Kidney epithelial cell (primary cell): ENCODE measurements at places on chromosomes 3 and 15. TPM values are rescaled to one million over a fixed set of nuclear protein-coding genes. Genes with fewer than 3 reads are reported as not detected.

DNA sequence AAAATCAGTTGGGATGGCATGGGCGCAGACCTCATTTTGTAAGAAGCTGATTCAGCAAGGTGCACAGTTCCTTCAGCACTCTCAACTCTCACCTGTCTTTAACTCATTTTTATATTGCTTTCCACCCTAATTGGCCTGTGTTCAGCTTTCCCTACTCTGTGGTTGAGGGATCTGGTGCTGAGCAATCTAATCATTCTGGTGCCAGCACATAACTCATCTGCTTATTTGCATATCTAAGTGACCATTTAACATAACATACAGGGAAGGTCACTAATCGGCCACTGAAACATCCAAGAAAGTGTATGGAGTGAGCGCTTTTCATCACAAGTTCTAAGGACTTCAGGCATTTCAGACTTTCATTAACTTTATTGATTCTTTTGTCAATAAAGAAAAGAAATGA, 303.4 kb upstream of the ROPN1 start:
- DNase-seq: no peak

CPA3 gene
- total RNA-seq: not detected in 2 replicates

ZNF106 gene
- total RNA-seq: 30.9 and 32.5 TPM in 2 replicates

GRCh38 chr15:76071806-76072205, 12.0 kb downstream of the TMEM266 start:
- DNase-seq: no peak

ATP13A5 gene
- not detected in 2 replicates for total RNA-seq

- DNase-seq: no peak
Observed at GRCh38 chr15:91469632-91470567, 369.8 kb downstream of the SV2B start.

- no peak for DNase-seq
Observed at GRCh38 chr15:86540840-86541467, 461.3 kb downstream of the AGBL1 start.

CLRN1 gene
- total RNA-seq: not detected in 2 replicates

C3orf52 gene
- total RNA-seq: 42.5 and 42.9 TPM in 2 replicates

- no peak for DNase-seq
Observed at GRCh38 chr3:90032980-90033641, 925.7 kb downstream of the EPHA3 start.

OR5K2 gene
- not detected in 2 replicates for total RNA-seq

- DNase-seq: no peak
Observed at GRCh38 chr3:32399030-32399620, 7.5 kb downstream of the CMTM7 start.

- no peak for DNase-seq
Observed at GRCh38 chr15:81942655-81943195, 103.1 kb downstream of the MEX3B start.

GRCh38 chr3:35137612-35138011, 501.7 kb upstream of the ARPP21 start:
- no peak for DNase-seq

- no peak for DNase-seq
Observed at GRCh38 chr3:46957092-46957820, 19.3 kb downstream of the CCDC12 start.

LOXL1 gene
- 67.2 and 81.3 TPM in 2 replicates for total RNA-seq

GRCh38 chr3:13705051-13705450, 156.1 kb downstream of the FBLN2 start:
- no peak for DNase-seq

PGBD4 gene
- 0.71 and 0.96 TPM in 2 replicates for total RNA-seq

DNA sequence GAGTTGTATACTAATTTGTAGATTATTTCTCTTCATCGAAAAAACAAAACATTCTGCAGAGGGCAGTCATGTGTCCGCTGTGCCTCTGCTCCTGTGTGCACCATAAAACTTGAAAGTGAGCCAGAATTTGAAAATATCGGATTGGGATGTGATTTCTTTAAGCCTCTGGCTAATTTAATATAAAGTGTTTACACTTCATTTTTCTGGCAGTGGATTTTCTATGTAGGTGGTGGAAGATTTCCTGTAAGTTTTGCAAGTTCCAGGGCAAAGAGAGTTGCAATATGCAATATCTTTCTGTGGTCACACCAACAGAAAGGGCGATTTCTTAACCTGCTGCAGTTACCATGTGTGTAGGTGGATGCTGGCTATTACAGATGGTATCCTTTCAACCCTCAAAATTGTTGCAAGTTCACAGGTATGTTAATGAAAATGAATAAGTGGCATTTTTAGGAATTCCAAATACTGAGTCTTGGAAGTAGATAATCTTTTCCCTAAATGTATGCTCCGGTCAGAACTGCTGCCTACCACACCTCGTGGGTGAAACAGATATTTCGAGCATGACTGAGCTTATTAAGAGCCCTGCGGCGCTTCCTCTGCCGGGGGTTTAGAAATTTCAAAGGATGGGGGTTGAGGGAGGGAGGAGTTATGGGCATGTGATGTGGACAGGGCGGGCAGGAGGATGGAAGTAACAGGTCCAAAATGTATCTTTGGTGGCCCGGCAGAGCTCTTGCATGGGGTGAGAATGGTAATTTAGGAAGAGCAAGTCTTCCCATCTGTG, 134.0 kb downstream of the PGPEP1L start:
- no peak for DNase-seq

PPP1R14D gene
- total RNA-seq: not detected in 2 replicates

GRCh38 chr3:152610622-152611021, 224.3 kb upstream of the P2RY1 start:
- DNase-seq: no peak

SPG21 gene
- total RNA-seq: 116 and 118 TPM in 2 replicates

CHL1 gene
- 0.27 and 0.33 TPM in 2 replicates for total RNA-seq

DNA sequence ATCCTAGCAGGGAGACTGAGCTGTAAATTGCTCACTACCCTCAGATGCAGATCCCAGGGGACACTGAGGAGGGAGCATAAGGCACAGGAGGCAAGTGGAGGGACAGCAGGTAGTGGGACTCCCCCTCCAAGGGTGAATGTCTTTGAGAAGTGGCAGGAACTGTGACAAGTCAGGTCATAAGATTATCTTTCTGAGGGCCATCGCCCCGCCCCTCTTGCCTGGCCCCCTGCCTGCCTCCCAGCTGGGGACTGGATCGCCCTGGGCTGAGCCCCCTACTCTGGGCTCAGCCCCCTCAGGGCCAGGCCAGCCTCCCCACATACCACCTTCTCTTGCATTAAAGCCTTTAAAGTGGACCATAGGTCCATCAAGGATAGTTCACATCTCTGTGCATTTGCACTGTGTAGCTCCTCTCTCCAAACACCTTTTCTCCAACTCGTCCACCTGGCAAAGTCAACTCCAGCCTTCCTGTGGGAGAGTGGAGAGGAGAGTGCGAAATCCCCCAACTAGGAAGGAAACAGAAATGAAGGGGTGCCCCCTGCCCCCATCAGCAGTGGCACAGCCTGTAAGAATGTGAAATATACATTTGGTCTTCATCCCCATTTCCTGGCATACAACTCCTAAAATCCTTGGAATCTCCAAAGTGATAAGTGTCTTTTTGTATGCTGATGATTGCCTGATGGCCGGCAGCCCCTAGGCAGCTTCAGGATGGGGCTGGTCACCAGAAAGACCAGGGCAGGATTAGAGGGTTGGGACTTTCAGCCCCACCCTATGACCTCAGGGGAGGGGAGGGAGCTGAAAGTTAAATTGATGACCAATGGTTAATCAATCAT, 14.7 kb downstream of the PIF1 start:
- no peak for DNase-seq

DNA sequence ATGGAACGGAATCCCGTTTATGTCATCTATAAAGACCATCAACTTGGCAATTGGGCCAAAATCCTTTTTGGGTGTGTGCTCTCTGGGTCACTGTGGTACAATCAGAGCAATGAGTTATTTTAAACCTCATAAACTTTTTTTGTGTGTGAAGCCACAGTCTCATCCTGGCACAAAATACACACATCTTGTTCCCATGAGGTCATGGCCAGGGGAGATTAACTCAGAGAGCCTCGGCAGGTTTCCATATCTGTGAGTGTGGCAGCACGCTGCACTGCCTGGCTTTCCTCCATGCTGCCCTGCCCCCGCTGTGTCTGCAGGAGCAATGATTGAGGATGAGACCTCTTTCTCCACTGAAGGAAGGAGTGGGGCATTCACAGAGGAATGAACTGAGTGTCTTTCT, 54.0 kb upstream of the DLG1 start:
- DNase-seq: no peak

GRCh38 chr15:70633991-70634390, 129.4 kb downstream of the UACA start:
- DNase-seq: no peak

DNA sequence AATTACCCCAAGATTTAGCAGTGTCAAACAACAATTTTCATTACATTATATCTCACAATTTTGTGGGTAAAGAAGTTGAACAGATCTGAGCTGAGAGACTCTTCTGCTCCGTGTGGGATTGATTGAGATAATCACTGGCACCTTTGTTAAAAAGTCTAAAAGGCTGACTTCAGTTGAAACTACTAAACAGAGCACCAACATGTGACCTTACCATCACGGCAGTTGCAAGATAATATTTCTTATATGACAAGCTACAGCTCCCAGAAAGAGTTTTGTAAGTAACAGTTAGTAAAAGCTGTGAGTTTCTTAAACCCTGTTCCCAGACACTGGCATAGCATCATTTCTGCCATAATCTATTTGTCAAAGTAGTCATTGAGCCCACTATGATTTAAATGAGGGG, 25.0 kb downstream of the CGGBP1 start:
- DNase-seq: no peak

- no peak for DNase-seq
Observed at GRCh38 chr3:177483182-177483967, 286.1 kb upstream of the TBL1XR1 start.

DNA sequence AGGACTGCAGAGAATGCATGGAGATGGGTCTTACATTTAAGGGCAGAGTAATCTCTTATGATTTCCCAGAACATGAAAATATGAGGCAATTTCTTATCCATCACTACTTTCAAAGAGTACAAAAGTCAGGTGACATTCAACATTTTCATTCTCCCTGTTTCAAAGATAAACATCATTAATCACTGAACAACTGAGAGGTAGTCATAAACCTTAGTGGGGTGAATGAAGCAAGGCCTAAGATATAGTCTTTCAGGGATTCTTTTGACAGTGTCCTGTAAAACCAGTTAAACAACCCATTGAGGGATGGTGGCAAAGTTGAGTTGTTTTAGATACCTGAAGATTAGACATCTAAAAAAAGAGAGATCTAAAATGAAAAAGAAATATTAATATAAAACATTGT, 271.6 kb upstream of the CBLB start:
- no peak for DNase-seq

- DNase-seq: no peak
Observed at GRCh38 chr3:61978460-61979419, 394.6 kb downstream of the FEZF2 start.

- no peak for DNase-seq
Observed at GRCh38 chr15:98700519-98700918, 52.2 kb downstream of the IGF1R start.

DNA sequence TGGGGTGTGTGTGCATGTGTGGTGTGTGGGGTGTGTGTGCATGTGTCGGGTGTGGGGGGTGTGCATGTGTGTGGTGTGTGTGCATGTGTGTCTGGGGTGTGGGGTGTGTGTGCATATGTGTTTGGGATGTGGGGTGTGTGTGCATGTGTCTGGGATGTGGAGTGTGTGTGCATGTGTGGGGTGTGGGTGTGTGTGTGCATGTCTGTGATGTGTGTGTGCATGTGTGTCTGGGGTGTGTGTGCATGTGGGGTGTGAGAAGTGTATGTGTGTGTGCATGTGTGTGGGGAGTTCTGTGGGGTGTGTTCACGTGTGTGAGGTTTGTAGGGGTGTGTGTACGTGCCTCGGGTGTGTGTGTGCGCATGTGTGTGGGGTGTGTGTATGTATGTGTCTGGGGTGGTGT, 6.7 kb upstream of the OCA2 start:
- no peak for DNase-seq

GRCh38 chr15:73375755-73376305, 7.1 kb upstream of the HCN4 start:
- DNase-seq: no peak

- no peak for DNase-seq
Observed at GRCh38 chr3:188775412-188775811, 396.4 kb upstream of the TPRG1 start.

GRCh38 chr3:169266351-169266750, 397.2 kb downstream of the MECOM start:
- DNase-seq: no peak

- DNase-seq: no peak
Observed at GRCh38 chr15:101185336-101185735, 66.5 kb downstream of the CHSY1 start.

DNA sequence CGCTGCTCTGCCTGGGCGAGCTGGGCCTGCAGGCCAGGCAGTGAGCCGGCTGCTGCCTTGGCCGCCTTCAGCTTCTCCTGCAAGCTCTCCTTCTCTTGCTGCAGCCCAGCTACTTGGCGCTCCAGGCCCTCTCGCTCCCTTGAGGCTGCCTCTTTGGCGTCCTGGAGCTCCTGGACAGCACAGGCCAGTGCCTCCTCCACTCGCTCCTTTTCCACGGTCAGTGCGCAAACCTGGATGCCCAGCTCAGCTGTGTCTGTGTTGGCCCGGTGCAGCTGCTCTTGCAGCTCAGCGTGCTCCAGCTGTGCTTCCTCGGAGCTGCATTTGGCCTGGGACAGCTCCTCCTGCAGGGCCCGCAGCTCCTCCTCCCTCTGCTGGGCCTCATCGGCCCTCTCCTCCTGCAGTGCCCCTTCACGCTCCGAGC, 23.1 kb downstream of the CXCR6 start:
- DNase-seq: no peak

DNA sequence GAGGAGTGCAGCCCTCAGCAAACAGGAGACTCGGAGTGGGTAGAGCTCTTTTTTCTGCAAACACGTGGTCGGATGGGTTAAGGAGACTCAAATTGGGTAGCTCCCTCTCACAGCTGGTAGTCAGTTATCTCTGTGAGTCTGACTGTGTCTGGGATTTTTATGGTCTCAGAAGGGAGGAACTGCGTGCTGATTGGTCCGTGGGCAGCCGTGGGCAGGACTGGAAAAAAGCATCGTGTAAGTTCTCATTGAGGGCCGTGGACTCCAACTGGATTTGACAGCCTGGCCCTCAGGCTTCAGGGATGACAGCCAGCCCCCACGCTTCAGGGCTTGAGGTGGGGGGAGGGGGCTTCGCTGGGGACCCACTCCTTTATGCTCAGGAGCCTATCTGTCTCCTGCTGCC, 463.9 kb downstream of the EPHA3 start:
- DNase-seq: no peak

ALDH1A2 gene
- total RNA-seq: 23.8 and 29.7 TPM in 2 replicates

GRCh38 chr15:29270169-29270955, 740 bp upstream of the NSMCE3 start:
- no peak for DNase-seq

- no peak for DNase-seq
Observed at GRCh38 chr15:85621094-85621493, 173.6 kb downstream of the KLHL25 start.

GRCh38 chr3:14124223-14124614, 451 bp downstream of the CHCHD4 start:
- no peak for DNase-seq

PAK6 gene
- total RNA-seq: 15.3 and 17.7 TPM in 2 replicates

- no peak for DNase-seq
Observed at GRCh38 chr3:5110337-5110736, 11.8 kb upstream of the ARL8B start.

HGD gene
- 0.88 and 1.2 TPM in 2 replicates for total RNA-seq
